Stimulated activated CD4-positive, alpha-beta T cell treated with anti-CD3 and anti-CD28 coated beads, Interleukin-15, amount 100 ng/mL, for 1 hour (primary cell): ENCODE measurements at places on chromosomes 6 and 20.

- DNase-seq: no peak
Observed at GRCh38 chr20:43558412-43559146, at the start of gene SGK2. Gene SGK2, plus strand, starts transcription at chr20:43559027. Its CDS starts 7,469 bp downstream, at chr20:43566496.

DNA sequence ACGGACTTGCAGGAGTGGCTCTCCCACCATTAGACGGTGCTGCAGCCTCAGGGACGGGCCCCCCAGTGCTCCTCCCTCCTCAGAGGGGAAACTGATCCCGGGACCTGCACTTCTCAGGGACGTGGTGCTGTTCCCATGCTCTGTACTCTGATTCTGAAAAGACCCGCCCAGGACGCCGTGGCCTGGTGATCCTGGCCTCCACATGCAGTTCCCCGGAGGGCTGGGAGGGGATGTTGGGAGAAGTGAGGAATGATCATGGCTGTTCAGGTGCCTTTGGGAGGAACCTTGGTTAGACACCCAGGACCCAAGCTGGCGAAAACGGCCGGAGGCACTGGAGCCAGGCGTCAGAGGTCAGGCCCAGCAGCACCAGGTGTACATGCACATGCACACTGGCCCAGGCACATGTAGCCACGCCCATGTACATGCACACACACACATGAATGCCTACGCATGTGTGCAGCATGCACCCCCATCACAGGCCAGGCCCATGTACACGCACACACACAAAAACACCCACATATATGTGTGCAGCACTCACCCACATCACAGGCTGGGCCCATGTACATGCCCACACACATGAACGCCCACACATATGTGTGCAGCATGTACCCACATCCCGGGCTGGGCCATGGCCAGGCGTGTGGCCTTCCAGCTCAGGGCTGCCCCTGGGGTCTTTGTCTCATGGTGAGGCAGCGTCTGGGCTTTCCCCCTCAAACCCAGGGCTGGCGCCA lies 52.6 kb upstream of the DACT2 start:
- no peak for DNase-seq

GRCh38 chr6:3948866-3949265 lies 99.7 kb downstream of the FAM50B start:
- DNase-seq: no peak

DNA sequence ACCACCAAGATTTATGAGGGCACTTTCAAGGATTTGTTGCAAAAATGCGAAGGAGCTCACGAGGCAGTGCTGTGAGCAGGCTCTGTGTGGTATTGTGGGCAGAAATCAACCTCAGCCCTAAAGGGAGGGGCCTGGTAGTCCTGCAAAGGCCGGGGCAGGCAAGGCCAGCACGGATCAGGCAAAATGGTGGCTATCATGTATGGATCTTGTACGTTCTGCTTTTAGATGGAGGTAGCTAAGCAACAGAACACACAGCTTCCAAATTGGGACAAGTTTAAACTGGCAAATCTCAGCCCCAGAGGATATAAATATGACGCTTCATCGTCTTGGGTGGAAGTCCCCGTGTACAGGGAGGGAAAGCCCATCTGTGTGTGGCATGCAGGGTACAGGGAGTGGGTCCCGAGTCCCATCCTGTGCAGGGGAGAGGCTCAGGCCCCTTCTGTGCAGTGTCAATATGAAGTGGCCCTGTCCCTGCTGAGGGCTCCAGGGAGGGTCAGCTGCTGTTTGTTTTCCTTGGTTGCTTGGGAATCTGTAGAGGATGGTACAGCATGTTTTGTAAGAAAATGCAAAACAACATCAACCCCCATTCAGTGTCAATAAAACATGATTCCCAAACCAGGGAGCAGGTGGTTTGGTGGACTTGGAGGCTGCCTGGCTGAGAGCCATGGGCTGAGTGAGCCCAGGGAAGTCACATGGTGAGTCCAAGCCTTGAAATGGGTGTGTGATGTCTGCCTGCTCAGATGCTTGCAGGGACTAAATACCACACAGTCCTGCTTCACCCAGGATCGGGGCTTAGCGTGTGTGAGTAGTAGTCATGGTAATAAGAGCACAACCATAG lies 113.0 kb downstream of the SYCP2 start:
- no peak for DNase-seq

DNA sequence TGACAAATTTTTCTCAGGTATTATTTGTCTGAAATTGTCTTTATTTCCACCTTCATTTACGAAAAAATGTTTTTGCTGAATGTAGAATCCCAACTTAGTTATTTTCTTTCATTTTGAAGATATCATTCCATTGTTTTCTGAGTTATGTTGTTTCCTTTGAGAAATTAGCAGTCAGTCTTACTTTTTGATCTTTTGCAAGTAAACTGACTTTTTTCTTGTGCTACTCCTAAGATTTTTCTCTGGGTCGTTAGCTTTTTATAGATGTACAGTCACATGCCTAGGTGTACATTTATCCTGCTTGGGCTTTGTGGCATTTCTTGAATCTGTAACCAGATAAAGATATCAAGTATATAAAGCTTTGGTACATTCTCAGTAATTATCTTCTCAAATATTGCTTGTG lies 29.6 kb upstream of the ASIP start:
- no peak for DNase-seq

- DNase-seq: no peak
Observed at GRCh38 chr6:148240861-148241477, 101.7 kb upstream of the SASH1 start.

- no peak for DNase-seq
Observed at GRCh38 chr20:33871362-33871761, 60.2 kb downstream of the CHMP4B start.

DNA sequence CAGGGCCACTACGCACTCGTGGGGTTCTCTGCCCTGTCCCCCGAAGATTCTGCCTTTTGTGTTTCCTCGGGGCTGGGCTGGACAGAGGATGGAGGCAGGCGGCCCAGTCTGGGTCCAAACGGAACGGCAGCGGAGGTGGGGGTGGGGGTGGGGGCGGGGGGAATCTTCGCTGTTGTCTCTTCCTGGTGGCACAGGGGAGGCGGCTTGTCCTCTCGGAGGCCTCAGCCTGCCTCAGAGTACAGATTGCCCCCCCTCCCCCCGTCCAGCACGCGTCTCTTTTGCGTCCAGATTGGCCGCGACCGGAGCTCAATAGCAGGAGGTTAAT lies 1.4 kb upstream of the INSM1 start:
- no peak for DNase-seq

DNA sequence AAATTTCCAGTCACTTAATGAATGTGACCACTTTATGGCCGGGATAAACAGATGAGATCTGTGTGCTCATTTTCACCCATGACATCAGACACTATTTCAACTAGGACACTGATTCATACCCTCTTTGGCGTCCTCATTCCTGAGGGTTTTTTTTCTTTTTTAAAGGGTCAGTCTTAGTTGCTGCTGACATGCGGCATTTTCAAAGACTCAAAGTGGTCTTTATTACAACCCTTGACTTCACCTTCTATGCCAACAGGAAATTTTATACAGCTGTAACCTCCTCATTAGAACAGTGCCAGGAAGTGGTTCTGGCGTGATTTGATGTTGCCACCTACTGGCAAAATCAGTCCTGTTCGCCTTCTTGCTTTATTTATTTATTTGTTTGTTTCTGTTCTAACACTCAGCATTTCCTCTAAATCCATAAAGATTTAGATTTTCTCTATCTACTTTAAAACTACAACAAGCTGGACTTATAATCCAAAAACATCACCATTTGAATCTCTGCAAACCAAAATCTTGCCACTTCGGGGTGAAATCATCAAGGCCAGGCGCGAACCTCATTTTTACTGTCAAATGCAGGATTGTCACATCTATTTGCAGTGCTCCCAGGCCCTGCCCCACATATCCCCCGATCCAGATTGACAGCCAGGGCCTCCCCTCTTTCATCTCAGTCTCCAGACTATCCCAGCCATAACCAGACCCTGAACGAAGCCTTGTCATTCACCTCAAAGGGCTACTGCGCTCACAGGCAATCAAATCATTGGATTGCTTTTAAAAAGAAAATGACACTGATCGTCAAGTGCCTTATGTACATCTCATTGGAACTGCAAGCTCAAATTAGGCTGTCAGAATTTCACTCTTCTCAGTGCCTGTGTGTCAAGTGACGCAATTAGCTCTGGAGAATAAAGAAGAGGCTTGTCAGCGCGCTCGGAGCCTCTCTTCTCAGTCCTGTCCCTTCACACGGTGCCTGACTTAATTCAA lies 77.5 kb downstream of the C6orf118 start:
- DNase-seq: no peak

DNA sequence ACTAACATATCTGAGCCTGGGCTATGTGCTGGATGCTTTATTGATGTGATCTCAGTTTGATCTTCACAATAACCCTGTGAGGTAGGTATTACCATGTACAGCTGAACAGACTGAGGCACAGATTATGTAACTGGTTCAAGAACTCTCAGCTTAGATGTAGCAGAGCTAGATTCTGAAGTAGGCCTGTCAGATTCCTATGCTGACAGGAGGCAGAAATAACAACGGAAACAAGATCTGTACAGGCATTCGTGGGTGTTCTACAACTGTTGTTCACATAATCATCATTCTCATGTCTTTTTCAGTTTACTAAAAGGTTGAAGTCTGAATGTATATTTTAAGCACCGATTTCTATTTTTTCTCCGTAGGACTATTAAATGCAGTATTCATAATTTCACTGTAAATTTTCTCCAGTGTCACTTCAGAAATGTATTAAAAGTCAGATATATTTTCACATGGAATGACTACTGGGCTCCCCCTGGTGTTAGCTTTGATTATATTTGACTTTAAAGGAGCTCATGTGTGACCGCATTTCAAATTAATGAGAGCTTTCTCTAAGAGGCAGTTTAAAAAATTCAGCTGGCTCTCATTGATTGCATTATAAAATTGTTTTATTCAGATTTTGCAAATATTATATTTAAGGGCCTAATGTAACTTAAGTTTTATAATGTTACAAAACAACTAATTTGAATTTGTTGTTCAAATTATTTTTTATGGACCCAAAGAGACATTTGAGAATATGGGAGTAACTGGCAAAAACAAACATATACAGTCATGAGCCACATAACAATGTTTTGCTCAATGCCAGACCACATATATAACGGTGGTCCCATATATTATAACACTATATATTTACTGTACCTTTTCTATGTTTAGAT lies 36.4 kb upstream of the SLC17A4 start:
- no peak for DNase-seq

DNA sequence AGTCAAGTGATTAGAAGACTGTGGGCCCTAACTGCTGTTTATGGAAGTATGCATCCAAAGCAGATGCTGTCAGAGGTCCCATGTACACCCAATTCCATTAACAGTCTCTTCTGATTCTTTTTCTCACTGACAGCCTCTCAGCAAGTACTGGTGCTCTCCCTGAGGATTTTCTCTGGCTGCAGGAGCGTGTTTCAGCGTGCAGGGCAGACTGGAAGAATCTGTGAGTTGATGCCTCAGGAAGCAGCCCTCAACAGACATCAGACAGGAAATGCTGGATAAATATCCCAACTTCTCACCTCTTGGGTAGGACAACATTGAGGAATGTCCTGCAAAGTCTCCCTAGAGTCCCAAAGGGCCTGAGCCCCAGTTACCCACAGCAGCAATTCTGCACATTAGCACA lies 40.8 kb downstream of the ANKEF1 start:
- no peak for DNase-seq

GRCh38 chr6:1182722-1183521 lies 129.0 kb upstream of the FOXQ1 start:
- no peak for DNase-seq

GRCh38 chr6:158387036-158387435 lies 74.8 kb downstream of the TULP4 start:
- DNase-seq: no peak

GRCh38 chr6:146369866-146370265 lies 173.8 kb upstream of the RAB32 start:
- no peak for DNase-seq

DNA sequence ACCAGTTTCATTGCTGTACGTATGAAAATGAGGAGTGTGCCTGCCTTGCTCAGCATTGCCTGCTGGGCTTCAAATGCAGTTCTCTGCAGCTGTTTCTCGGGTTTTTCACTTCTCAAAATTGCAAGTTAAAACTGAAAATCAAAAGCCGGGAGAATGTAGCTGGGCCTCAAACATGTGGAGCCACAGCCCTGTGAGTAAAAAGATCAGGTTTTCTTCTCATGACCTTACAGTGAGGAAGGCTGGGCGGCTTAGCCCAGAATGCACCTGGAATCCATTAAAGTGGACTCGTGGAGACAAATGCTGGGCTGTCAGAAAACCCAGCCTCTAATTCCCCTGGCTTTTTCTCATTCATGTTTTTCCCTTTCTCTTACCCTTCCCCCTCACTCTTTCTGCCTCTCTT lies 34.4 kb downstream of the DSE start:
- no peak for DNase-seq

DNA sequence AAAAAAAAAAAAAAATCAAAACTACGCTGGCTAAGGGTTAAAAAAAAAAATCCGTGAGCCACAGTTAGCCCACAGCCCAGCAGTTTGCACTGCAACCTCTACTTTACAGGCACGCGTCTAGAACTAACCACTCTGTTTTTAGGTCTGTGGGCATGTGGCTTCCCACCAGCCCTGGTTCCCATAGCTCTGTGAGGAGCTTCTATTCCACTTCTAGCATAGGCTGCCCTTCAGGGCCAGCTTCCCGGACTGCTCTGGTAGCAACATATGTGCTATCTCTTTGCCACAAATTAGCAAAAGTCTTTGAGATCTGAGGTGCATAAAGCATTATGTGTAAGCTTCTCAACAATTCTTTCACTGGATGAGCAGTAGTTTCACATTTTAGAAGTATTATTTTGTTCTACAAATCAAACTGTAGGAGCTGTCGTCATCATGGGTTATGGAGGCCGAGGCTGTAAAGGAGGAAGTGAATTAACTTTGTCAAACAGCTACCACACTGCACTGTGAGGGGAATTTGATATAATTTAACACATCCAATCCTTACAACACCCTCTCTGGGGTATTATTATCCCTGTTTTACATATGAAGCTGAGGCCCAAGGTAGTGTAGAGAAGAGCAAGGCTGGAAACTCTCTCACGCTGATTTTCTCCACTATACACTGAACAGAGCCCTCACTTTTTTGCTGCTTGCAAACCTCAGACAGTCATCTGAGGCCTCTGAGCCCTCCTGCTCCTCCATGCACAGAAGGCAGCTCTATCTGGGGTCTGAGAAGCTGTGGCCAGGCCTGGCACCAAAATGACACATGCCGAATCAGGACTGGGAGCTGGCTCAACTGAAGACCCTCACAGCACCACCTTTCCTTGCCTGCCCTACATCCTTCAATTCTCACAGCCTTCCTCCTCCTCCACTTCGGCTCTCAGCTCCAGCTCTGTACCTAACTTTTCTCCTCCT lies 35.4 kb downstream of the MAN1A1 start:
- no peak for DNase-seq

GRCh38 chr6:11783524-11784064 lies 5.0 kb upstream of the ADTRP start:
- no peak for DNase-seq

- DNase-seq: no peak
Observed at GRCh38 chr20:58479726-58480440, 35.3 kb downstream of the APCDD1L start.

GRCh38 chr6:118371955-118372354 lies 176.1 kb upstream of the PLN start:
- no peak for DNase-seq

- DNase-seq: no peak
Observed at GRCh38 chr6:112117554-112117953, 30.2 kb downstream of the FAM229B start.
